ENCODE measurements at places on chromosomes 12 and 14. TPM values are rescaled to one million over a fixed set of nuclear protein-coding genes. Genes with fewer than 3 reads are reported as not detected.

Gene HOXC6
- total RNA-seq: 5.3 TPM

Gene IFI27L2
- total RNA-seq: 63.5 TPM

- peak; percentile 67 for DNase-seq
These were observed 539 bp upstream of the HMGA2 start for GRCh38 chr12:65823513-65824375.

DNA sequence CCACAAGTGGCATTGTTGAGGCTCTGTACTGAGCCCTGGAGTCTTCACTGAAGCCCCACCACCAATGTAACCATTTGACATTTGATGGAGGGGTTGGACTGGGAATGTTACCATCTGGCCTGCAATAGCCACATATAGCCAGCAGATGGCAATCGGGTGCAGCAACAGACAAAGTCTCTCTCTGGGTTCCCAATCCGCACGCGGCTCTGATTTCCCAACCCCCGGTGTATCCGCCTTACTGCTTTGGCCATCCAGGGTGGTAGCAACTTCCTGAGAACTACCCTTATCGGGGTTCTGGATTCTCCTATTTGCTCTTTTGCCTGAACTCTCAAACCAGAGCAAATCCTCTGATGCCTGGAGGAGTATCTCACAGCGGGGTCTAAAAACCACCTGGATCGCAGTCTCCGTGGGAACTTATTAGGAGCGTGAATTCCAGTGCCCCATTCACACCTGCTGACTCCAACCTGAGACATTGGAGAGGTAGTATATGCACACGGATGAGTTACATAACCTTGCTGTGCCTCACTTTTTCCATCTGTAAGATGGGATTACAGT is 14.2 kb downstream of the VRTN start:
- peak; percentile 61 for DNase-seq

- peak; percentile 37 for DNase-seq
These were observed 8.5 kb downstream of the CFAP54 start for GRCh38 chr12:96497855-96498254.

GRCh38 chr12:103462675-103463074 is 33.1 kb downstream of the C12orf42 start:
- no peak for DNase-seq

Gene CELA1
- not detected for total RNA-seq

Gene NGB
- not detected for total RNA-seq

DNA sequence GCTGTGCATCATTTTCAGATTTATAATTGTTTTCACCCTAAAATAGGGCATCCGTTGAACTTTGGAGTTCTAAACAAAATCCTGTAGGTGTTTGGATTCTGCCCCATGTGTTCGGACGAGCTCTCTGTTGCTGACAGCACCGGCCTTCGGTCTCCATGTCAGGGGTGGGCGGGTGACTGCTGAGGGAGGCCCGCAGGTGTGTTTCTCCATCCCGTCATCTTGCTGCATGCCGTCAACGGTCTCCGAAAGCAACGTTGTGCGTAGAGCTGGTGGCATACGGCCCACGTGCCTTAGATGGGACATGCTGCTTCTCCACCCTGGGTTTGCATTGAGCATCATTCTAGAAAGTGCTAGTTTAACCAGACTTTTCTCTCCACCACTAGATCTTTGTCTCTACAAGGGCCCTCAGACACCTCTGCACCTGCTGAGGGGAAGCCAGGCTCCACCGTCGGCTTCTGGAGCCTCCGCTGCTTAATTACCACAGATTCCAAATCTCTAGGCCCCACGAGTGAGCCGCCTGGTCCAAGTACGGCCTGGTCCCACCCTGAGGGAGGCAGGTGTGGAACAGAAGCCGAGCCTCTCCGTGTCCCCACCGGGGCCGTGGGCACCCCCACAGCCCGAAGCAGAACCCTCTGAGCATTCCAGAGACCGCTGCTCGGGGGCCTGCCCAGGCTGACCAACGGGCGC is 15.7 kb upstream of the AMN start:
- no peak for DNase-seq

GRCh38 chr12:114696443-114697242 is 12.7 kb upstream of the TBX3 start:
- no peak for DNase-seq

Gene NINJ2
- total RNA-seq: not detected

GRCh38 chr12:111424189-111424792 is 18.6 kb downstream of the SH2B3 start:
- DNase-seq: no peak

- no peak for DNase-seq
These were observed 29.8 kb downstream of the SCFD1 start for GRCh38 chr14:30651937-30652336.

Gene CMKLR1
- total RNA-seq: 15.4 TPM

DNA sequence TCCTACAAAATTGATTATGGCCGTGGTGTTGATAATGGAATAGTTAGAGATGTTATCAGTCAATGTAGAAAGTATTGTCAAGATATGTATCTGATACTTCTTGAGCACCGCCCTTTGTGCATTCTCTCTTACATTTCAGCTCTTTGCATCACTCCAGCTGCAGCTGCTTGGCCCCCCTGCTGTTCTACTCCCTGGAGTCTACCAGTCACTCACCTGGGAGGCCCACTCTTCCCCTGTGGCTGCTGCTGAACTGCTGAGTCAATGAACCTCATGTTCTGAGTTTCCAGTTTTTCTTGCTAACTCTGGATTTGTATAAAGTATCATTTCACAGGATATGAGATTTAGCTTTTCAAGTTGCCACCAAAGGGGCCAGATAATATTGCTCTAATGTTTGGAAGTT is 312.8 kb upstream of the SLC16A7 start:
- no peak for DNase-seq

Gene POTEG
- total RNA-seq: not detected

Gene OR4L1
- not detected for total RNA-seq

- DNase-seq: no peak
These were observed 636.6 kb downstream of the FLRT2 start for GRCh38 chr14:86166541-86166940.

DNA sequence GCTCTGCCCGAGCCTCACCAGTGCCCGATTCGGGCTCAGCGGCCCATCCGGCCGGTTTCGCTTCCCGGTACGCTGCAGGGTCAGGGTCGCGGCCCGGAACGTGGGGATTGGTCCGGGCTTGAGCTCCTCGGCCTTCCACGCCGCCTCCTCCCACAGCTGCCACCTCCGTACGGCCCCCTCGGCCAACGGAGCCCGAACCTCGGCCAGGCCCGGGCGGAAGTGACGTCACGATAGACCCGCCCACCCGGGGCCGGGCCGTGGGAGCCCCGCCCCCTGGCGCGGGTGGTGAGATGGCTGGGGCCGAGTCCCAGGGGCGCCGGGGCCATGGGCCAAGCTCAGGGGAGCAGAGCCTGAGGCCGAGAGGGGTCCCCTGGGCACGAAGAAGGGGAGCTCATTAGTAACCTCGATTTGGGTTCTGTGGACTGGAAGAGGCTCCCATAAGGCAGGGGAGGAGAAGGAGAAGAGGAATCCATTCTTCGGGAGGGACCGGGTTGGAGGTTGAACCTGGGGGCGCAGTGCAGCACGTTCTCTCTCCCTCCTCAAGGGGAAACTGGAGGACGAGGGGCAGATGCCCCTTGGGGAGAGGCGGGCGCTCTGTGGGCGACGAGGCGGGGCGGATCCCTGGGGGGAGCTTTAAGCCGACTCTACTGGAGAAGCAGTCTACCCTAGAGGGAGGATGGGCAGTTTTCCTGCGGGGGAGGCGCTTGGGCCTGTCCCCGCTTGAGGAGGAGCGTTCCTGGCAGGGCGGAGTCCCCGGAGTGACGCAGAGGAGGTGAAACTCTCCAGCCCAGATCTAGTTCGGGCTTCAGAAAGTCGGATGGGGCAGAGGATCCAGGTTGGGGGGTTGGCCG is at the start of gene MLF2:
Gene MLF2 (minus strand): TSS at position 221 of the 851 bp plus-strand sequence. CDS start 807 bp downstream, outside the sequence.
- DNase-seq: peak; percentile 98

GRCh38 chr12:6368906-6369525 is 6.3 kb downstream of the SCNN1A start:
- no peak for DNase-seq

DNA sequence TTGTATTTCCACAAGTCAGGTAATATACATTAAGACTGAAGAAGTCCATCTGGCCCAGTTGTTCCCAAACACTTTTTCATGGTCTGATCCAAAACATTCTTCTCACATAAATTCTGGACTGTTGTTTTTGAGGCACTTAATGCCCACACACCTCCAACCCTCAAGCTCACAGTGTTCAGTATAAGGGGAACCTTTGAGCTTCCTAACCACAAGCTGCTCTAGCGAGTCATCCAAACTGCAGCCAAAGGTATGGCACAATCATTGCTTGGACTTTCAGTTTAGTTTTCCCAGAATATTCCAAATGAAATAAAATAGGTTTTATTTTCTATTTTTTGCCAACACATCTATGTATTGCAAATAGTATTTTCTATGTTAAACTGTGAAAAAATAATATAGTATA is 103.0 kb downstream of the PUS7L start:
- DNase-seq: peak; percentile 61

DNA sequence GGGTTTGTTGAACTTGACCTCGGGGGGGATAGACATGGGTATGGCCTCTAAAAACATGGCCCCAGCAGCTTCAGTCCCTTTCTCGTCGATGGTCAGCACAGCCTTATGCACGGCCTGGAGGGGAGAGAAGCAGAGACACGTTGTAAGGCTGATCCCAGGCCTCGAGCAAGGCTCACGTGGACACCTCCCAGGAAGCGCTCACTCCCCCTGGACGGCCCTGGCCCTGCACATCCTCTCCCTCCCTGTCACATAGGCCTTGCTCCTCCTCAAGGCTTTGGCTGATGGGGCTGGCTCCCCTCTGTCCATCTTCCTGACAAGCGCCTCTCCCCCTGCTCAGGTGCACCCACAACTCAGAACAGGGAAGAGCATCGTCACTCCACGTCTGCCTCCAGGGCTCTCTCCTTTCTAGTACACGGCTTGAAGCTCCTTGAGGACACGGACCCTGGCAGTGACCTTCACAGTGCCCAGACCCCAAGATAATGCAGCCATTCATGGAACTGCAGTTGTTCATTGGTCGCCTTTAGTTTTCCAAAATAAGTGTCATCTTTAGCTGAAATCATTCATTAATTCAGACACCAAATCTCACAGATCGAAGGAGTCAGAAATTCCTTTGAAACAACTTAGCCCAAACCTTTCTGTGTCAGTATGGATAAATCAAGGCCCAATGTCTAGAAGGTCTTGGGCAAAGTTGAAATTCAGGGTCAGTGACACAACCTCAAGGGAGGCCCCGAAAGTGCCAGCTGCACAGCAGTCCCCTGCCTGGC is 9.7 kb downstream of the SERPINA1 start:
- DNase-seq: no peak

DNA sequence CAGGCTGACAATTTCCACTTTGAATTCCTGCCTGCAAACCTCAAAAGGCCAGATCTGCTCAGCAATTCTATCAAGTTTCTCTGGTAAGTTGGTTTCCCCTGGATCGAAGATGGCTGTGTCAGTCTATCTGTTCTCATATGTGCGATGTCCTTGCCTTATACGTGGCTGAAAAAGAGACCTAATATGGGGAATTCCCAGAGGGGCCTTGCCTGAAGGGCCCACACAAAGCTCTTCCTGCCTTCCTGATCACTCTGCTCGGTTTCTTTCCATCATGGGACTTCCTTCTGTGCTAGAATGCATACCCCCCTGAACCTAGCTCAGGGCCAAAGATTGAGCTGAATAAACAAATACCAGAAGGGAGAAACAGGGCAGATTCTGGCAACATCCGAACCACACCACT is 13.2 kb downstream of the TCL1B start:
- DNase-seq: no peak

Gene PTGER2
- total RNA-seq: 37.8 TPM

Gene ADCY4
- total RNA-seq: not detected

DNA sequence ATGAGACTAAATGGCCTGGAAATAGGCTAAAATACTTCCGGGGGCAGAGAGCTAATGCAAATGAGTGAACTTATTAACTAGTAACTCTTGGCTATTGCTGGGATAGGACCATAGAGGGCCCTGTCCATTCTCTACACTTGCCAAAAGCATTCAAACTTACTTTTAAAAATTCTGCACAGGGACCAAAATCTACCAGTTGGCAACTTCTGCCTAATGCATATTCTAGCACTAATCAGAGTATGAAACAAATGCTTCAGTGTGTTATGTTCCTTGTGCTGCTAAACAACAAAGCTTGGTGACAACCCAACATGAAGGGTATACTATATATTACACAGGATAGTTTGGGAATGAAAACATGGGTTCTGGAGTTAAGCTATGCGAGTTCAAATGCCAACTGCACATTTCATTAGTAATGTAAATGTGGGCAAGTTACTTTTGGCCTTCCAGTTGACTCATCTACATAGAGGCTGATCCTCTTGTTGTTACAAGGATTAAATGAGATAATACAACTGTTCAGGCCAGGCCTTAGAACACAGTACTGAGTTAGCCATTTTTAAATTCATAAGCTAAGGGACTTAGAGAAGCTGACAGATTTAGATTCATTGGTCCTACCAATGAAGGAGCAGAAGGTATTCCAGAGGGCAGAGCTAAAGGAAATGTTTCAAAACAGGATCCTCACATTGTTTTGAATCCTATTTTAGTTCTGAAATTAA is 32.4 kb downstream of the HIGD1C start:
- DNase-seq: peak; percentile 70

Gene GLT1D1
- total RNA-seq: not detected

GRCh38 chr12:6950401-6950801 is 755 bp upstream of the PTPN6 start:
- DNase-seq: no peak

Gene EFS
- not detected for total RNA-seq

Gene ZDHHC22
- total RNA-seq: under 0.01 TPM

DNA sequence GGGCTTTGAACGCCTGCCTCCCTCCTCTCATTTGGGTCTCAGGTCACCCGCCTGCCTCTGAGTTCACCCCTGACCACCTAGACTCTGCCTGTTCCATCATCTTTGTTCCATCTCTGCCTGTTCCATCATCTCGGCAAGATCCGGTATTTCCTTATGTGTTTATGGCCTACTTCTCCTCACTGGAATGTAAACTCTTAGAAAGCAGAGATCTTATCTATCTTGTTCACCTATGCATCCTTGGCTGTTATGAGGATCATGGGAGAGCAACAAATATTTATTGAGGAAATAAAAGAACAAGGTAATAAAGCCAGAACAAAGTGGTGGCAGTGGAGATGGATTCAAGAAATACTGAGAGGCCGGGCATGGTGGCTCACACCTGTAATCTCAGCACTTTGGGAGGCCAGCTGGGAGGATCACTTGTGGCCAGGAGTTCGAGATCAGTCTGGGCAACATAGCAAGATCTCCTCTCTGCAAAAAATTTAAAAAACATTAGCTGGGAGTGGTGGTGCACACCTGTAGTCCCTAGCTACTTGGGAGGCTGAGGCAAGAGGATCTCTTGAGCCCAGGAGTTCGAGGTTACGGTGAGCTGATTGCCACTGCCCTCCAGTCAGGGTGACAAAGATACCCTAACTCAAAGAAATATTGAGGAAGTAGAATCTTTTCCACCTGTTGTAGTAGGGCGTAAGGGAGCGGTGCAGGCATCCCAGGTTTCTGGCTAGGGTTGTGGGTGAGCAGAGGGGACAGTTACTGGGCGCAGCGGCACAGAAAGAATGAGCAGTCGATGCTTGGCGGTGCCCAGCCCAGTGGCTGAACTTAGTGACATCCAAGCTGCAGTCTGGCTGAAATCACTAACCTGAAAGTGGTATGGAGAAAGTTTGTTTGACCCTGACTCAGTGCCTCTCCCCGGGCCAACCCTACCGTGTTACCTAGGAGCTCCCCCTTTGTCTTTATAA is 1.7 kb upstream of the KLC1 start:
- no peak for DNase-seq

- DNase-seq: peak; percentile 97
These were observed 6.0 kb downstream of the GAPDH start for GRCh38 chr12:6540181-6540877.

- DNase-seq: no peak
These were observed 10.7 kb downstream of the SCARB1 start for GRCh38 chr12:124852911-124853427.

Gene KRT4
- total RNA-seq: not detected

Gene ANO4
- 8.8 TPM for total RNA-seq

Gene FKBP11
- 12.6 TPM for total RNA-seq

Gene SYNDIG1L
- total RNA-seq: not detected

Measured in LHCN-M2 (cell line).